HEK293T (cell line): ENCODE measurements at places on chromosomes 3 and 15.

DNA sequence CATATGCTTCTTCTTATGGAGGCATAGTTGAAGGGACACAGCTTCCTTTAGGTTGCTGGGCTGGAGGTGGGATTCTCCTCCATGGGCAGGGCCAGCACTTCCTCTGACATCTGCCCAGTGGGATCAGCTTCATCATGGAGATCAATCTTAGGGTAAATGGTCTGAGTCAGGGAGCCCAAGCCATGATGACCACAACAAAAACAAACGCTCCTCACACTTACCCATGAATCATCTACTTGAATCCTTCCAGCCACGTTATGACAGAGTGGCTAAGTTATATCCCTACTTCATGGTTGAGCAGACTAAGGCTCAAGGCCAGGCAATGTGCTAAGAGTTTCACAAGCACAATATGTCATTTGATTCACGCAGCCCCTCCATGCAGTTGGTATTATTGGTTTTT is 87.2 kb upstream of the NMNAT3 start:
- DNase-seq: no peak

- no peak for DNase-seq
Measured at GRCh38 chr15:37084602-37085001, 15.7 kb downstream of the MEIS2 start.

DNA sequence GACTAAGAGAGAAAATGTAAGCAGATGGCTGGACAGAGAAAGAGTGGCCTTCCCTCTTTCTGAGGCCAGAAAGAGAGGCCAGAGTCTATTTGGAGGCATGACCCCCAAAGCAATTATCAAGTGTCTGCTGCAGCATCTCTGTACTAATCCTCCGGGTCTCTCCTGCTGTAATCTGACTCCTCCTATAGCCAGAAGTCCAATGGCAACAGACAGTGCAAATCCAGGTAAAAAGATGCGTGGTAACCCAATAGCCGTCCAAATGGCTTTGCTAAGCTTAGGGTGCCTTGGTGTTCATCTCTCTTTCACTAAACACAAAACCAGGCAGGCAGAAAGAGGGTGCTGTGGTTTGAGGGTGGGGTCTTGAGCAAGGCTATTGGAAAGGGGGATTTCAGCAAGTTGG is 91.6 kb downstream of the ADCY5 start:
- no peak for DNase-seq

DNA sequence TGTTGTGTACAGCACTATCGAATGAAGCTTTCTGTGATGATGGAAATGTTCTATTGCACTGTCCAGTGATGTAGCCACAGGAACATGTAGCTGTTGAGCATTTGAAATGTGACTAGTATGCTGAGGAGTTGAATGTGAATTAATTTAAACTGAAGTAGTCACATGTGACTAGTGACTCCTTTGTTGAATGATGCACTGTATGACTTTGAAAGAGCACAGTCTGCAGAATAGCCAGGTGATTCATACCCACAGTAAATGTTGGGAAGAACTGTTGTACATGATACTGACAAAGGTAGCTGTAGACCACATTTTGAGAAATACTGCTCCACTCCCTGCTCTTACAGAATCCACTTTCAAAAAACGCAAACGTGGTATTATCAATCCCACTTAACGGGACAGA is 34.0 kb upstream of the ACTL6A start:
- DNase-seq: no peak

DNA sequence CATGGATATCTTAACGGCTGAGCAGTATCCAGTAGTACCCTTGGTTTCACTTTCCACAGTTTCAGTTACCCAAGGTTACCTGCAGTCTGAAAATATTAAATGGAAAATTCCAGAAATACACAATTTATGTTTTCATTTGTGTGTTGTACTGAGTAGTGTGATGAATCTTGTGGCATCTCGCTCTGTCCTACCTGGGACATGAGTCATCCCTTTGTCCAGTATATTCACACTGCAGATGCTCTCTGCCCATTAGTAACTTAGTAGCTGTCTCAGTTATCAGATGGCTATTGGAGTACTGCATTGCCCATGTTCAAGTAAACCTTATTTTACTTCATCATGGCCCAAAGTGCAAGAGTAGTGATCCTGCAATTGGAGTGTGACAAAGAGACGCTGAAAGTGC is 26.1 kb downstream of the GASK1A start:
- no peak for DNase-seq

DNA sequence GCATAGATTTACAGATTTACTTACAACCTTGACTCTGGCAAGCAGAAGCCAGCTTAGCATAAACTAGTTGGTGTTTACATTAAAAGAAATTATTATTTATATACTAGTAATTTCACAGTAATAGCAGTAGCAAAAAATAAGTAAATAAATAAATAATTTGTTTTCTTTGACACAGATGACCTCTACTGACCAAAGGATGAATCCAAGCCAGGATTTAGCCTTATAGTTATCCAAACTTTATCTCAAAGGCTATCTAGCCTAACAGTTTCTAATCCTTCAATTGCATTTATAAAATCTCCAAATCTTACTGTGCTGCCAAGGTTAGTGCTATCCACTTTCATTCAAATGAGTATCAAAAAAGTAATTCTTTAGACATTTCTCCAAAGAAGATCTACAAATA is 64.3 kb downstream of the FRMD5 start:
- no peak for DNase-seq

DNA sequence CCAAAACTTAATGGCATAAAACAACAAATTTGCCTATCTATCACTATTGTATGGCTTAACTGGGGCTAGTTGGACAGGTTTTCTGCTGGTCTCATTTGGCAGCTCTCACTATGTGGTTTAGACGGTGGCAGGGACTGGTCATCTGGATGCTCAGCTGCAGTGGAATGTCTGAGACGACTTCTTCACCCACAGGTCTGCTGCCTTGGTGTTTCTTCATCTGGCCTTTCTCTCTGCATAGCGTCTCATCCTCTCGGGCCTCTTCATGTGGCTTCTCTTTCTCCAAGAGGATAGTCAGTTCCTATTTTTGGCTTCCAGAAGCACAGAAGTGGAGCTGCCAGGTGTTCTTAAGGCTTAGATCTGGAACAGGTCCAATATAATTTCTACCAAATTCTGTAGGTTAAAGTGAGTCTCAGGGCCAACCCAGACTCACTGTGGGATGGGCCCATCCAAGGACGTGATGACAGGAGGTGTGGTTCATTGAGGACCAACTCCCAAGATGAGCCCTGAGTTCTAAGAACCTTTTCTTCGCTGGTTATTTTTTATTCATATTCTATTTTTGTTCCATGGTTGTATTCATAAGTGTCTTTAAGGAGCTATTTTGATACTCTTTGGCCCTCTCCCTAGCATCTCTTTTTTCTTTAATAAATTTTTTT is 18.6 kb downstream of the UBE2Q2 start:
- DNase-seq: no peak
